ENCODE measurements at places on chromosomes 3 and 15.

DNA sequence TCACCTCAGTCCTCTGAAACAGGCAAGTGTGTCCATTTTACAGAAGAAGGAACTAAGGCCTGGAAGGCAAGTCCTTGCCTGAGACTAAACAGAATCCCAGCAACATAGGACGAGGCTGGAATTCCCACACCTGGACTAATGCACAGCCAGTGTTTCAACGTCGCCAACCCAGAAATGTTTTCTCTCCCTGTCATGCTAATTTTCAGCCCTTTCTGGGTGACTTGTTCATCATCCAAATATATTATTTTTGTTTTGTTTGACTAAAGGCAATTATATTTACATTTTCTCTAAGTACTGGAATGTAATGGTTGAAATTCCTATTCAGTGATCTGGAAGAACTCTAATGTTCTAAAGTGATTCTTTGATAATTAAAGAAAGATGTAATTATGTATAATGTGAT is 51.8 kb downstream of the BTD start:
- DNase-seq, result no peak

GRCh38 chr3:126845920-126846715 is 136.8 kb upstream of the PLXNA1 start:
- no peak for DNase-seq

GRCh38 chr3:89303701-89304100 is 196.3 kb downstream of the EPHA3 start:
- no peak for DNase-seq

DNA sequence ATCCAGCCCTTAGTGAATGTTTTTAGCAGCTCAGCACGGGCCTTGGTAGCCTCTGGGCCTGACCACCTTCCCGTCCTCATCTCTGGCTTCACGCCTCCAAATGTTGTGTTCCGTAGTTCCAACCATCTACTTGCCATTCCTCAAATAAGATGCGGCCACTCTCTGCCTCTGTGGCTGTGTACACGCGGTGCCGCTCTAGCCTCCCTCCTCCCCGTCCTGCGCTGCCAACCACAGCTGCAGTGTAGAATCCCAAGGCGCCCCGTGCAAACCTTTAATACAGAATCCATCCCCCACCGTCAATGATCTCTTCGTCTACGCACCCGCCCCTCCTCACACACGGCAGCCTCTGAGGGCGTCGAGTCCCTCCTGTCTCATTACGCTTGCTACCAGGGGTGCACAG is 77.2 kb downstream of the VGLL4 start:
- no peak for DNase-seq

DNA sequence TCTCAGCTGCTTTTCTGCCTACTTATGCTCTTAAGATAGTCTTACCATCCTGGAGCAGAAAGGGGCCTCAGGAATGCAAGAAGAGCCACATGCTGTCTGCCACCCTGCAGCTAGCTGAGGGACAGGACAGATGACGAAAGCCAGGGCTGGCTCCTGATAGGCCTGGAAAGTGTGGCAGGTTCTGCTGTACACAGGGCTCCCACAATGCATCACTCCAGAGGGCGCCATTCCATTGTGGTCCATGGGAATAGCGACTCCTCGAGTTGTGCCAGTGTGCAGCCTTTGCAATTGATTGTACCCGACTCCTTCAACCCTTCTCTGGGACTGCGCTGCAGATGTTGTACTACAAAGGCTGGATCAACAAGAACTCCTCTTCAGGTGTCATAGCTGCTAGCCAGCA is 11.2 kb downstream of the ACAN start:
- no peak for DNase-seq

DNA sequence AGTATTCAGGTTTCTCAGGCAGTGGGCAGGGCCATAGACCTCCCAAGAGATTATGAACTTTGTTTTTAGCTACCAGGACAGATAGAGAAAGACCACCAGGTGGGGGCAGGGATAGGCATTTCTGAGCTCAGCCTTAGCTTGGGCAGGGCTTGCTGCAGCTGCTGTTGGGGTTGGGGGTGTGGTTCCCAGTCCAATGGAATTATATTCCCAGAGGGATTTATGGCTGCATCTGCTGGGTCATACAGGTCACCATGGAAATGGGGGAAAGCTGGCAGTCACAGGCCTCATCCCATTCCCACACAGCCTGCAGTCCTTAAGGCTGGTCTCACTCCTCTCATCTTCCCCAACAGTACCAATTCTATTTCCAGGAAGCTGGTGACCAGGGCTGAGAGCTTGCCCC is 144.6 kb upstream of the ZPLD1 start:
- DNase-seq, result no peak
